ENCODE measurements at places on chromosomes 6 and 20.

- DNase-seq: no peak
Observed at GRCh38 chr6:34276191-34276590, 27.4 kb upstream of the SMIM29 start.

DNA sequence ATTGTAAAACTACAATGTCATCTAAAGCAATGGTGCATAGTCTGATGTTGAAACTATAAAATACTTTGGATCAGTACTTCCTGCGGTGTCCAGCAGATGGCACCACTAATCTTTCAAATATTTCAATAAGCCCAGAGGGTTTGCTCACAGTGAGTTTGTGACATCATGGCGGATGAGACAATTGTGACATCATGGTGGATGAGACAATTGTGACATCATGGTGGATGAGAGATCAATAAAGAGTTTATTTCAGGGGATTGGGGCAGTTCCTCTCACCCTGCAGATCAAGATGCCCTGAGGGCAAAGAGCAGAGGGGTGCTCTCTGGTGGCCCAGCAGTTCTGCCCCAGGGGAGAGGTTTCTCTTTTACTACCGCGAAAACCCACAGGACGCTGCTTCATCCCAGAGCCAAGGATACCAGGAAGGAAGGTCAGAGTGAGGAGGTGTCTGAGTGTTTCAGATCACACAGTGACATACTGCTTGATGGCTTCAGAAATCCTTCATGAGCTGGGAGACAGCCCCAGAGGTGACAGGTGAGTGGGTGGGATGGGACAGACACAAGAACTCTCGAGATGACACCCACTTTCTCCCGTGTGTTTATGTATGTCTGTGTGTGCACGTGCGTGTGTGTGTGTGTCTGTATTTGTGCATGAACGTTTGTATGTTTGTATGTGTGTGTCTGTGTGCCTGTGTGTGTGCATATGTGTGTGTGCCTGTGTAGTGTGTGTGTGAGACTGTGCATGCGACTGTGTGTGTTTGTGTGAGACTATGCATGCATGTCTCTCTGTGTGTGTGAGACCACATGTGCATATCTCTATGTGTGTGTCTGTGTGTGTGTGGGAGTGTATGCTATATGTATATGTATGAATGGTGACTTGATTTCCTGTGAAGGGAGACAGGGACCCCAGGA, 7.3 kb upstream of the ULBP2 start:
- peak; percentile 70 for DNase-seq

GRCh38 chr20:19922716-19923115, 94.4 kb upstream of the NAA20 start:
- no peak for DNase-seq

GRCh38 chr6:99602520-99603420, 3.9 kb upstream of the PRDM13 start:
- no peak for DNase-seq

DNA sequence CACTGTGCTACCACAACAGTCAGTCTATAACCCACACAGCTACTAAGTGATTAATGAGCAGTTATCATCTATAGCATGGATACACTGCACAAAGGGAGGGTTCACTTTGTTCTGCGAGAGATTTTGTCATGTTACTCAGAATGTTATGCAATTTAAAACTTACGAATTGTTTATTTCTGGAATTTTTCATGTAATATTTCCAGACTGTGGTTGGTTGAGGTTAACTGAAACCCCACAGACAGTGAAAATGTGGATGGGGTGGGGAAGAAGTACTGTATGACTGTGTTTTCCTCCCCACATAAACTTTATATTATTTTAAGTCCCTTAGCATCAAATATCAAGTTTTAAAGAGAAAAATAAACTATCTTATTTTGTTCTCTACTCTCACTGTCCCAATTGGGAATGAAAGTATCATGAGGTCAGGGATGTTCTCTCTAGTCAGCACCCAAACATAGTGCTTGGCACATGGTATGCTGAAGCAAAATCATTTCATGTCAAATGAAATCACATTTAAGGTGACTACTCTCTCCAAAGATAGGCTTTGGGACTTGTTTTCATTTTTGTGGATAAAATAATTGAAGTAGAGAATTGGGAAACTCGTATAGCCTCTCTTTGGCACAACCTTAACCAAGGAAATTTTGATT, 25.4 kb downstream of the DOP1A start:
- no peak for DNase-seq

DNA sequence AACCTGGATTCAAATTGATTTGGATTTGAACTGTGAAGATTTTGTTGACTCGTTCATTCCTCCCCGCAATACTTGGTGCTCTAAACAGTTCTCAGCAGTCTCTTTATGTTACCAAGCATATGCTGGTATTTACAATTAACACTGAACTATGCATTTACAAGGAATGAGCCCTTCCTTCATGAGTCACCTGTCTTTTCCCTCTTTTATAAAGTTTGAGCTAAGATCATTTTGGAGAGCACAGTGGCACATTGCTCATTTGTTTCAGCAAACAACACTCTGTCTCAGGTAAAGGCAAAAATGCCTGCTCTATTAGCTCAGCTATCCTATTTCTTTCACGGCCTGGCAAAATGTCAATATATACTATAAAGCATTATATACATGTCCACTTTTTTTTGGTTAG, 285.4 kb downstream of the PHACTR1 start:
- no peak for DNase-seq

DNA sequence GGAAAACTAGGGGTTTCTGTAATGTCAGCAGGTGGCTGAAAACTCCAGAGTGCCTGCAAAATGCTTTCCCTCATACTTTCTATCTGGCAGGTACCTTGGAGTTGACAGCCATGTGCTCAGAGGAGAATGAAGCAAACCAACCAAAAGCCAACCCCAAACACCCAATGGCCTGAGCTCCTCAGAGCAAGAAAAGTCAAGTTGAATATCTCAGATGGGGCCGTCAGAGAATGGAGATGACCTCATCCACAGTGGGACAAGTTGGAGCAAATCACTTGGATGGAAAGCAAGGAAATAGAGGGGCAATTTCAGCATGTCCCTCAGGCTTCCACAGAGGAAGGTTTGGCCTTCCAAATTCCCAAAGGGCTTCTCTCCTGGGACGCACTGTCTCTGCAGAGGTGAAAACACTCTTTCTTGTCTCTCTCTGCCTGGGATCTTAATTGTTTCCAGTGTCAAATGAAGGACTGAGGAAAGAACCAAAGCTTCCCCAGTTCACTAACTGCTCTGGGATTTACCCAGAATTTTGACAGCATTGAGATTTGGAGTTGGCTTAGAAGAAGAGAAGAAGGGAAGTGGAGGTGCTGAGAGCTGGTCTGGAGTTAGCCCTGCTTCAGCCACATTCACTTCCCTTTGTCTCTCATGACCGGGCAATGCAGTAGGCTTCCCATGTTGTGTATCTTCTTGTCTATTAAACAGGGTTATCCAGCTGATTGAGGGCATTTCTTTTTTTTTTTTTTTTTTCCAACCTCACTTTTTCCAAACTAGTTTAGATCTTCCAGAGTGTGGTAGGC, 42.2 kb downstream of the PRND start:
- no peak for DNase-seq

GRCh38 chr6:125094563-125094962, 59.0 kb upstream of the TPD52L1 start:
- DNase-seq: no peak

GRCh38 chr6:168756009-168756634, 315.1 kb downstream of the SMOC2 start:
- DNase-seq: no peak

- no peak for DNase-seq
Observed at GRCh38 chr20:13294522-13294921, 73.4 kb downstream of the ISM1 start.

- no peak for DNase-seq
Observed at GRCh38 chr6:57248311-57248895, 26.3 kb upstream of the RAB23 start.

DNA sequence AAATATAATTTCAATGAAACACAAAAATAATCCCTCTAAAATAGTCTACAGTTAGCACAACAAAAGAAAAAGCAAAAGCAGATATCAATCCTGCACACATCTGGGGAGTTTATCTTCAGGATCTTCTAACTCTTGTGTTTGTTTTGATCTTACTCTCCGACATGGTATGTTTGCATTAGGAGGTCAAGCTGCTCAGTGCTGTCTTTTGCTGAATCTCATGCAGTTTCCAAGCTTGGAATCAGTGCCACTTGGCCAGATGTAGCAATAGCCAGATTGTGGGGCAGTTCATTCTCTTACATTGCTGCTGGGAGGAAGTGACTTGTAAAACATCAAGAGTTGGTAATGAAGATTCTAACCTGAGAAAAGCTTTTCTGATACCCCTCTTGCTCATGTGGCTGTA, 29.5 kb downstream of the RIOK1 start:
- no peak for DNase-seq

- no peak for DNase-seq
Observed at GRCh38 chr6:4084444-4085331, 5.8 kb upstream of the FAM217A start.

DNA sequence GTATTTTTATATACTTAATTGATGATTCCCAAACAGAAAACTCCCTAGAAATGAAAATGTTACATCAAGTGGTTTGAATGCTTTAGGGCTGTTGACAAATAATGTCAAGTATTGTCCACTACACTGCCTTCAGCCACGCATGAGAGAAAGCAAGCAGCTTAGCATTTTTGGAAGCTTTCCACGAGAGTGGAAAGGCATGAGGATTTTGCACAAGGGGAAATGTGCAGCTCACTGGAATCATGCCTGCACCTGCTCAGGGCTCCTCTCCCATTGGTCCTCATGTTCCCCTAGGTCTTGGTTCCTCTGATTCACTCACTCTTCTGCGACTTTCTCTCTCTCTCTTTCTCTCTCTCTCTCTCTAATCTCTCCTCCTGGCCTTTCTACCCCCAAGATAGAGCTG, 439.5 kb upstream of the CDH4 start:
- no peak for DNase-seq

GRCh38 chr6:43308101-43308989, at the start of gene CRIP3:
Gene CRIP3 (minus strand): TSS chr6:43308826. CDS start chr6:43308792, 34 bp downstream.
- DNase-seq: no peak

- no peak for DNase-seq
Observed at GRCh38 chr6:166443166-166443565, 60.4 kb upstream of the MPC1 start.

DNA sequence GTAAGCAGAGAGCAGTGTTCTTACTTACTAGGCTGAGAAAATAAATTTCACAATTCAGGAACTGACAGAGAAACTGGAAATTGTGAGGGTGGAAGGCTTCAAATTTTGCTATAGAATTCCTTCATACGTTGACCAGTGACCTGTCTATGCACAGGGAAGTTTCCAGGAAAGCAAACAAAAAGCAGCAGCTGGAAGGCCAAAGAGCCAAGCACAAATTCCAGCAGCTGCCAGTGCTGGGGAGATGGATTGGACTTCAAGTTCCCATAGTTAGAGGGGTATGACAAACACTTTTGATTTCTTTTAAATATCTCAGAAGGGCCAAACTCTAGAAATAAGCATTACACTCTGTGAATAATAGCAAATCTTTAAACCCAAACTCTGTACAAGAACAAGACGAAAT, 299.1 kb upstream of the KCNQ5 start:
- no peak for DNase-seq

DNA sequence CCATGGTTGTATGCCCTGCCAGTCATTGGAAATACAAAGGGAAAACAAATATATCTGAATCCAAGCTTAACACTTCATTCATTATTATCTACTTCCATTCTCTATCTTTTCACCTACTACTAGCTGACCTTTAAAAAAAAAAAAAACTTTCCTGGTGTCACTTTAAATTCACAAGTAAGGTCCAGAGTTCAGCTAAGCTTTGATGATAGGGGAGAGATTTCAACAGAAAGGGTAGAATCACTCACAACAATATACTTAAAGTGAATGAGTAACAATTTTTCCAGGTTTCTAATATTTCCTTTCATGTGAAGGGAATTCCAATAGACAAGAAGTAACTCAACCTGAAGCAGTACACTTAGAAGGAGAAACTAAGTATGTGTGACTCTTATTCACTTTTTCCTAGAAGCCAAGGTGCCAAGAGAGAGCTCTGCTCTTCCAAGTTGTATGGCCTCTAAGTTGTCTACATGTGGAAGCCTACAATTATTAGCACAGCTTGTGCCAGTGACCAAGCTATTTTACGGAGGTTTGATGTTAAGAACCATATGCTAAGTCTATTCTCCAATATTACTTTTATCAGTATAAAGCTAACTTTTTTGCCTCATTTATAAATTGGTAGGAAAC, 371.7 kb downstream of the TENT5A start:
- DNase-seq: no peak

GRCh38 chr20:2042400-2042799, 48.5 kb upstream of the PDYN start:
- DNase-seq: no peak

GRCh38 chr6:33192671-33193602, 670 bp upstream of the COL11A2 start:
- peak; percentile 37 for DNase-seq

DNA sequence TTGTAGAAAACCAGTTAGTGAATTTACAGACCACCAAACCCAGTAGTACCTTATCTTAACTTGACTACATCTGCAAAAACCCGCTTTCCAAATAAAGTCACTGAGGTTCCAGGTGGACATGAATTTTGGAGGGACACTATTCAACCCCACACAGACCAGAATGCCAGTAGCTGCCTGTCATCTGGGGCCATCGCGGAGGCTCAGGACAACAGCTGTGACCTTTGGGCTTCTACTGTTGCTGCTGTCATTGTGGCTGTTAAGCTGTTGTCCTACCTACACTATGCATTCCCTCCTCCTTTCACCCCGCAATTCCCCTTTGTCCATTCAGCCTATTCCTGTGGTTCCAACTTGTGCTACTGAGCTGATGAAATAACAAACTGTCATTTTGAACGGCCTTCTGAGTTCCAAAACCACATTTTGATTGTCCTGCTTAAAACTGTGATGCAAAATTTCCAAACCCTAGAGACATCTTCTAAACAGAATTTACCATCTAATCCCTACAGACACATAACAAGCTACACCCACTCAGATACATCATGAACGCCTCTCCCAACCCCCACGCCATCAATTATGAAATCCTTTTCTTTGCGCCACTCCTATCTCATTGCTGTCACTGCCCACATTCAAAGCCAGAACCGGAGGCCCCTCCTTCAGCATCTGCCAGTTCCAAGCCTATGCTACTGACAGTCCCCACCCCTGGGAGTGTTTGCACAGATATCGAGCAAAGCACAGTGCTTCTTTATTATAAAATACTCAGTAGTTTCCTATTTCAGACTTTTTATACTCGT, 125.0 kb downstream of the C6orf118 start:
- DNase-seq: no peak

Measured in neural crest cell (in vitro differentiated cells).